ENCODE measurements at places on chromosomes 11 and 22.

- DNase-seq = no peak
Observed at GRCh38 chr22:28955817-28956216, 72.4 kb downstream of the ZNRF3 start.

DNA sequence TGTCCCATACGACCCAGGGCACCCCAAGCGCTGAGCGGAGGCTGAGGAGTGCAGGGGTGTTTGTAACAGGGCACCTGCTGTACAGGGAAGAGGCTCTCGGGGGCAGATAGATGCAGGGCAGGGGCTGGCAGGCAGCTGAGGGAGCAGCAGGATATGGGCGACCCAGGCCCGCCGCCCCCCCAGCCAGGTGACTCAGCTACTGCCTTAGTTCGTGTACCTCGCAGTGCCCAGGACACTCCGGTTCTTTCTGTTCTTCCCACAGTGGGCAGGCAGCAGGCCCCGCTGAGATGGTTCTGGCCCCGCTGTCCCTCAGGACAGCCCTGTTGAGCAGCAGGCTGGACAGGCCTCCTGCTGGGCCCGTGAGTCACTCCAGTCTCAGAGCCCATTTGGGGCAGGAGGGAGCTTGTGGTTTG lies 16.2 kb downstream of the PHLDA2 start:
- no peak for DNase-seq

GRCh38 chr11:15871904-15872626 lies 484.3 kb downstream of the SOX6 start:
- no peak for DNase-seq

GRCh38 chr22:31844941-31845340 lies 91.1 kb downstream of the DEPDC5 start:
- no peak for DNase-seq

DNA sequence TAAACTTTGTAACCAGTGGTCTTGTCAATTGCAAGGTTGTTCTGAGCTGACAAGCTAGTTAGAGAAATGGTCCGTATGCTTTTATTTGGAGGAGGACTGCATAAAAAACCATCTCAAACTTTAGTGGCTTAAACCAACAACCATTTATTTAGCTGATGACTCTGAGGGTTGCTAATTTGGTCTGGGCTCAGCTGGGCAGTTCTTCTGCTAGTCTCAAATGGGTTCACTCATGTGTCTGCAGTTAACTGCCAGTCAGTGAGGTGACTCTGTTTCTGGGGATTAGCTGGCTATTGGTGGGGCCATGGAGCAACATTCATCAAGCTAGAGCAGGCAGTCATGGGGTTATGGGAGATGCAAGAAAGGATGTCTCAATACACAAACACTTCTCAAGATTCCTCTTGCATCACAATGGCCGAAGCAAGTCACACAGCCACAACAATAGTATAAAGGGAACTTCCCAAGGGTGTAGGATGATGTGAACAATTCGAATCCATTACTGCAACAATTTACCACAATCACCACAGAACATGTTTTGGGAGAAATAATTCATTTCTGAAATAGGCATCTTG lies 521.9 kb downstream of the INSC start:
- DNase-seq = no peak

DNA sequence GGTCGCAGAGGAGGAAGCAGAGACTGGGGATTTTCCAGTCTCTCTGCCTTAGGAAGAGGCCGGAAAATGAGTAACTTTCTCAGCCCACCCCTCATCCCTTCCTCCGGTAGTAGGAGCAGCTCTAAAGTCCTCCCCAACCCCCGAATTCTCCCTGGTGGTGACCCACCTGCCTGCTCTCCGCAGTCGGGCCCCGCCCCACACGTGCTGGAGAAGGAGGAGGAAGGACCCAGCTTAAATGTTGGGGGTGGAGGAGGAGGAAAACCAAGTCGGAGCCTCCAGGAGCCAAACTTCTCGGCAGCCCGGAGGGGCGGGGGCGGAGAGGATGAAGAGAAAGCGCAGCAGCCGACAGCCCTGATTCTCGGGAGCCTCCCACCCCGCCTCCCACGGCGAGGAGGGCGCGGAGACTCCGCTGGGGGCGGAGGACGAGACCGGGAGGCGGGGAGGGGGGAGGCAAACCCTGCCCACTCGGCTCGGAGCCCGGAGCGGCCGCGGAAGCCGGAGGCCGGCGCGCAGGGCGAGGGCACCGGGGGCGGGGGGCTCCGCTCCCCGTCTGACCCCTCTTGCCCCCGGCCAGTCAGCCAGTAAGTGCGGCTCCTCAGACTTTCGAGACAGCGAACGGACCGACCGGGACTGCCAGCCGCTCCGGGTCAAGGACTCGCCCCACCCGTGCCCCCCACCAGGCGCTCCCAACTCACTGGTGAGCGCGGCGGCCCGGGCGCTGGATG lies at the start of gene TPBGL:
TSS of gene TPBGL (plus strand) at position 464 of the 725 bp plus-strand sequence. CDS start 276 bp downstream, outside the sequence.
- no peak for DNase-seq

- peak; percentile 92 for DNase-seq
Observed at GRCh38 chr22:37457093-37457893, 28.9 kb downstream of the MFNG start.

GRCh38 chr11:85889676-85890579 lies 34.7 kb downstream of the CCDC83 start:
- DNase-seq = no peak

- no peak for DNase-seq
Observed at GRCh38 chr11:35313066-35313759, 106.1 kb downstream of the SLC1A2 start.

DNA sequence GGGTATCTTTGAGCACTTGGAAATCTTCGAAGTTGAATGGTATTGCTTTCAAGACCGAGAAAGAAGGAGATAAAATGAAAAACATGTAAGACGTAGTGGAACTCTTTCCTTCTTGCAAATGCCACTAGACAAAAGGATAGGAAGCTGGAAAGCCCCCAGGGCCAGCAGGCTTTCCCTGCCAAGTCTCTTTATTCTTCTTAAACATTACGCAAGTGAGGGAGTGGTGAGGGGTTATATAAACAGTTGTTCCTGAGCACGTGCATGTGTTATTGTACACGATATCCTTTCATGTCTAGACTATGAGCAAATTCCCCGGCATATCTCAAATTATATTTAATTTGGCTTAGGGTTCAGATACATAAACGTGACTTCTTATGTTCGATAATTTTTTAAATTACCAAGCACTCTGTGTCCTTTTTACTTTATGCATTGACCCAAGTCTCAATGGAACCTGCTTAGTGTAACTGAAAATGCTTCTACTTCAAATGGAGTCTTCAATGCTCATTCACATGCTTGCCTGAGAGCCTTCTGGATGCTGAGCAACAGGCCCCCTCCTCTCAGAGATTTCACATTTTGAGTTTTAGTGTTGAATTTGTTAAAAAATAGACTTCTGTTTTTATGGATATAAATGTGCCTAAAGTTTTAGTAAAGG lies 59.0 kb downstream of the PPP2R1B start:
- DNase-seq = no peak

- DNase-seq = no peak
Observed at GRCh38 chr22:41989246-41989645, 9.3 kb upstream of the WBP2NL start.

DNA sequence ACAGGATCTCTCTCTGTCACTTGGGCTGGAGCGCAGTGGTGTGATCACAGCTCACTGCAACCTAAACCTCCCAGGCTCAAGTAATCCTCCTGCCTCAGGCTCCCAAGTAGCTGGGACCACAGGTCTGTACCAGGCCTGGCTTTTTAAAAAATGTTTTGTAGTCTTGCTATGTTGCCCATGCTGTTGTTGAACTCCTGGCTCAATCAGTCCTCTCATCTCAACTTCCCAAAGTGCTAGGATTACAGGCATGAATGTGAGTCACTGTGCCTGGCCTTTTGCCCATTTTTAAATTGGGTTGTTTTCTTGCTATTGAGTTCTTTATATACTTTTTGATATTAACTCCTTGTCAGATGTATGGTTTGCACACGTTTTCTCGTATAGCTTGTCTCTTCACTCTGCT lies 33.0 kb upstream of the PITPNB start:
- DNase-seq = no peak

GRCh38 chr11:65530157-65530496 lies 5.2 kb downstream of the SCYL1 start:
- DNase-seq = no peak

- no peak for DNase-seq
Observed at GRCh38 chr11:4903484-4903883, at the start of gene OR51A7. Gene OR51A7 (plus strand): TSS chr11:4903783. CDS start chr11:4907370, 3,587 bp downstream.

GRCh38 chr11:133070791-133071190 lies 461.5 kb downstream of the OPCML start:
- peak; percentile 21 for DNase-seq

DNA sequence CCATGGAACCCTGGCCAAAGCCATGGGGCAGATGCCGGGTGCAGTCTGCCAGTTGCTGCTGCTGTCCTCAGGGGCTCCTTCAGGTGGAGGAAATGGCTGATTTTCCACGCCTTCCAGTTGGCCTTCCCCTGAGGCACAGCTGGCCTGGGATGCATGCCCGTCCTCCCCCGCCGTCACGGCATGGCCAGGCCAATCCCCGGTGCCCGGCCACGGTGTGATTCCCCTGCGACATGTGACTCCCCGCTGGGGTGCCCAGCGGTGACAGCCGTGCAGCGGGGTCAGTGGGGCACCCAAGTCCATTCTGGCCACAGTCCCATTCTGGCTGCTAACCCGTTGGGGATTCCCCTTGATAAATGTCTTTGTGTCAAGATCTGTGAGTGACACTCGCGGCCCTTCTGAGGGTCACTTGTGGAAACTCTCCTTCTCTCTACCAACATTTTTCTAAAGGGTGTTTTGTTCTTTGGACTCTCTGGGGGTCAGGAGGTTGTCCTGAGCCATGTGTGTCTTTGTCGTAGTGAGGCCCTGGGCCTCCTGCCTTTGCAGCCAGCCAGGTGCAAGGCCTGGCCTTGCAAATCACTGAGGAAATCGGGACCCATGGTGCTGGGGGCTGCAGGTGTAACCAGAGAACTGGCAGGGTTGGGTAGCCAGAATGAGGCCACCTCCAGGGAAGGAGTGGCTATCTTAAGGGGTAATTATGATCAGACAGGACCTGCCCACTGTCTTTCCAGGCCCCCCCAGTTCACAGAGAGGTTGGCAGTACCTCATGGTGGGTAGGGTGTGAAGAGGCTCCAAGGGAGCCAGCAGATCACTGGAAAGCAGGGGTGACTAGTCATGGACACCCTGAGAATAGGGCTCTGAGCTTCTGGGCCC lies 37.1 kb downstream of the KCNQ1OT1 start:
- DNase-seq = peak; percentile 85

- no peak for DNase-seq
Observed at GRCh38 chr11:721741-722345, 15.8 kb downstream of the EPS8L2 start.

GRCh38 chr22:34001701-34002466 lies 81.6 kb upstream of the LARGE1 start:
- peak; percentile 34 for DNase-seq

- DNase-seq = no peak
Observed at GRCh38 chr11:14234446-14234845, 124.5 kb downstream of the RRAS2 start.

- DNase-seq = no peak
Observed at GRCh38 chr11:86440305-86440716, 65.6 kb downstream of the CCDC81 start.

DNA sequence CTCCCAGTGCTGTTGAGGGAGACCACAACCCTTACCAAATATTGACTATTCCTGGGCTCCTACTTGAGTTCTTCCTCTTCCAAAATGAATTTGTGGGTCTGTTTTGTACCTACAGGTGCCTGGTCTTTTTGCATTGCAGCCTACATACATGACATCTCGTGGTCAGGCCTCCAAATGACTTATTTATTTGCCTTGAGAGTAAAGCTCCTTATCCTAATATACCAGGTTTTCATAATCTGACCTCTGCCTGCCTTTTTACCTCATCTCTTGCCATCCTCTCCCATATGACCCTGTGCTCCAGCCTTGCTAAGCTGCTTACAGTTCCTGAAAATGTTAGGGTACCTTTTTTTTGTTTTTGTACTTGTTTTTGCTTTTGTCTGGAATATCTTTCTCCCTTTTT lies 130.4 kb downstream of the UVRAG start:
- DNase-seq = no peak

DNA sequence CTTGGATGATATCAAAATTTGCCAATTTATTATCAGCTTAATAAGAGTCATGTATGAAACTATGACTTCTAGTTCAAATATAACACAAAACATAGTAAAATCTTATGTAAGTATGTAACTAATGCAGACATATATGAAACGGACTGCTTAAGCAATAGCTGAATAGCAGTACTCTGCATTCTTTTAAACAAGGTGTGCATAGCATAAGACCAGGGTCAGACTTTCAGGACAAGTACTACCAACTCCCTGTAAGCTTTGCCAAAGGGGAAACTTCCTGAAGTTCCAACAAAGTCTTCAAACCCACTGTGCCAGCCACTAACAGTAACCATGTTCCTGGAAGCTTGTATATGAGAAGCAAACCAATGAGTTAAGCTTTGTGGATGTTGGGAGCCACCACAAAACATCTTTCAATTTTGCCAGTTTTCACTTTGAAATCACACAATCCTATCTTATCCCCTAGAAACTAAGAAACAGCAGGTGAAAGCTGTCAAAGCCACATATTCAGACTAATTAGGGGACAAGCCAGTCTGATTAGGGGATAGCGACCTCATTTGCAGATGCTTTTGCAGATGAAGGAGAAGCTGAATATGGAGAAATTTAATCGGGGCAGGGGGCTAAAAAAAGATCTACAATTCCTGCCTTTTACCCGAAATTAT lies 13.3 kb downstream of the RBFOX2 start:
- DNase-seq = no peak

GRCh38 chr11:96019810-96020747 lies 96.2 kb upstream of the MTMR2 start:
- no peak for DNase-seq

GRCh38 chr11:65355013-65355775 lies 643 bp downstream of the TIGD3 start:
- DNase-seq = no peak

DNA sequence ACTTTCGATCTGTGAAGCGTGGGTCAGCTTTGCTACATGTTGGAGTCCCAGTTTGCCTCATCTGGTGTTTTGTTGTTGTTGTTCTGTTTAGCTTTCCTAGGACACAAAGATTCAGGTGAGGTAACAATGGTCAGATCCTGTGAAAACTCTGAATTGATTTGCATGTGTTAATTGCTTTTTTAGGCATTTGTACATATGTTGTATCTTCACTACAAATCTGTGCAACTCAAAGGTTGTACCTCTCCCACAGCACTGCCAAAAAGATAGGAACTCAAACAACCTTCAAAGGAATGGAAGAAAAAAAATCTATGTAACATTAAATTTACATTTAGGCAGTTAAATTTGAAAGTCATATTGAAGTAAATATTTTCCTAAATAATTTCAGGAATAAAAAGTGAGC lies 518.5 kb upstream of the TENM4 start:
- DNase-seq = no peak

- DNase-seq = no peak
Observed at GRCh38 chr11:110125632-110126031, 32.4 kb downstream of the ZC3H12C start.

GRCh38 chr22:27239520-27239919 lies 562.0 kb downstream of the MN1 start:
- no peak for DNase-seq

DNA sequence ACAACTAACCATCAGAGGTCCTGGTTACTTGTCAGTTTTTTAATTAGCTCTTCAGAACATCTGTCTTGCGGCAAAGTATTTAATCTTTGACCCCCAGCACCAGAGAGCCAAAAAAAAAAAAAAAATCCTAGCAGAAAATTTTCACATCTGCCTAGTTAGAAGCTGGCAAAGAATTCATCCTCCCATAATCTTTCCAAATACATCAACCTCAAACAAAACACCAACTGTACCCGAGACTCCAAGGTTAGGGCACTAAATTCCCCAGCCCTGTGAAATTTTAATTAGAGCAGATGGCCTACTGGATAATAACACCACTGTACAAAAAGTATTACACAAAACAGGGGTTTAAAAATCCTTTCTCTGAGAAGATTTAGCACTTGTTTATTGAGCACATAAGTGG lies 55.7 kb downstream of the RAB38 start:
- DNase-seq = no peak
